ENCODE measurements at places on chromosomes 2 and 18.

DNA sequence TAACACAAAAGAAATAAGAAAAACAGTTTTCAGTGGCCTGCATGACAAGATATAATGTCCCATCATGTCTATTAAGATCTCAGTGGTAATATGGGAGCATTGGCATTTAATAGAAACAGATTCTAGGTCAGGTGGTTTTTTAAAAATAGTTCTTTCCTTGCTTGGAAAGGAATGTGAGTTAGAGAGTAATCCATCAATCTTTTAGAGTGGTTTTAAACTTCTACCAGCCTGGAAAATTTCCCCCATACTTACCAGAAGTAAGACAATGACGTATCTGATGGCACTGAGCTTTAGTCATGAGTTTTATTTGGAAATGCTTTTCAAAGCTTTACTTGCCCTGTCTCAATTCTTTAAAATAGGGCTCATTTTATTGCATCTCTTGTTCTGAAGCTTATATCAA lies 441.7 kb upstream of the SMIM21 start:
- no peak for DNase-seq

DNA sequence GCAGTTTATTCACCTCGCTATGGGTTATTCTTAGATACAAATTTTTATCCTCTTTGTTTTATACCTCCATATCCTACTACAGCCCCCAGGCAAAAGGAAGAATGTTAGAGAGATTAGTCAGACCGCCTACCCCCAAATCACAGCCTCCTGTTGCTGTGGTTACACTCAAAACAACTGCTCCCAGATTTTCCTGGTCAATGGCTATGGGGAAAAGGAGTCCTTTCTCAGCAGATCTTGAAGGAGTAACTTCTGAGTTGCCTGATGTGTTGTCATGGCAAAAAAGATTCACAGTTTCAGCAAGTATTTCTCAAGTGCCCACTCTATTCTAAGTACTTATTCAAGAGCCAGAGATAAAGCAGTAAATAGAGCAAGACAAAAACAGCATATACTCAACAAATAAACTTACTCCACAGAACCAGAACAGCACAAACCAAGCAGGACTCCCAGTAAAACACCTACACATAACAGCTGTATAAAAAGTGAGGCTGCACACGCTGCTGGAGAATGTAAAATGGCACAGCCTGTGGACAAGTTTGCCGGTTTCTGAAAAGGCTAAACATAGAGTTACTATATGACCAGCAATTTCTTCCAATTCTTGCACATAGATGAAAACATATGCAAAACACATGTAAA lies 104.8 kb downstream of the NOL10 start:
- DNase-seq = no peak

- DNase-seq = no peak
Observed at GRCh38 chr18:62842898-62843297, 127.6 kb downstream of the PHLPP1 start.

- DNase-seq = no peak
Observed at GRCh38 chr2:108591163-108591562, 56.9 kb downstream of the LIMS1 start.

DNA sequence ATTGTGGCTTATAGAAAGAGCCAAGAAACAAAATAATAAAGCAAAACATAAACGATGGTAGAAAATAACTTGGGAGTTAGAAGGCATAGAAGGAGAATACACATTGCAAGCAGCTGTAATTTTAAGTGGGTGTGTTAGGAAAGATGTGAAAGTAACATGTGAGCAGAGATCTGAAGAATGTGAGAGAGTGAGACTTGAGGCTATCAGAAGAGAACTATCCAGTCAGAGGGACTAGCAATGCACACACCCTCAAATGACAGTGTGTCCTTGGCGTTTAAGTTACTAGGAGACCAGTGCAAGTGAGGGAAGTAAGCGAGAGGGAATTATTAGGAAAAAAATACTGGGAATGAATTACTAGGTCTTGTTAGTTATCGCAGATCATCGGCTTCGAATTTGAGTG lies 304.9 kb downstream of the DSEL start:
- no peak for DNase-seq

- DNase-seq = no peak
Observed at GRCh38 chr2:133732982-133733900, 165.0 kb upstream of the NCKAP5 start.

- DNase-seq = peak; percentile 64
Observed at GRCh38 chr18:79484661-79485621, 89.2 kb downstream of the NFATC1 start.

DNA sequence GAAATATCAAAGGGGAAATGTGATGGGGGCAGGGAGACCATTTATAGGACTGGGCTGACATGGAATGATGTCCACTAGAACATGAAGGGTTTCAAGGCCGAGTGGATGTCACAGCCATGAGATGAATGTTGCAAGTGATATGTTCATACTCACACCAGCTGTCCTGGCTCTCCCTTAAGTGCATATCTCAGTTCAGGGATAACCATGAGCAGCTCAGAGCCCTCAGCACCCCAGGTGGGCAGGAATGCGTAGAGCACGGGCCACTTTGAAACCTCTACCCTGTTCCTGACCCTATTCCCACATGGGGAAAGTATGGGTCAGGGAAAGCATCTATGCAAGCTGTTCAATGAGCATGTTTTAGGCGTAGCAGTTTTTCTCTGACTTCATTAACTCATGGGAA lies 12.4 kb upstream of the EML4 start:
- DNase-seq = no peak

GRCh38 chr2:109253217-109253616 lies 124.2 kb downstream of the SH3RF3 start:
- no peak for DNase-seq

DNA sequence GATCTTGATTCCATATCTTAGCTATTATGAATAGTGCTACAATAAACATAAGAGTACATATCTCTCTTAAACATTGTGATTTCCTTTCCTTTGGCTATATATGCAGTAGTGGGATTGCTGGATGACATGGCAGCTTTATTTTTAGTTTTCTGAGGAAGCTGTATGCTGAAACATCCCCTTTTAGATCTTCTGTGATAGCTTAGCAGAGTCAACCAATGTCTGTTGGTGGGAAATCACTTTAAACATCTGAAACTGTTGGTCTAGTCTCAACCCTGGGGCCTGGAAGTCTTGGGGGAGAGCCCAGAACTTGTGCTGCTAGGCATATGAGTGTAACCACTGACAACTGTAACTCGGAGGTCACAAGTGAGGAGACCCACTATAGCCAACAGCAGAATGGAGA lies 378.6 kb upstream of the SLC14A2 start:
- DNase-seq = no peak

GRCh38 chr2:232528746-232529460 lies 2.9 kb downstream of the CHRND start:
- DNase-seq = no peak

GRCh38 chr2:24330161-24330560 lies 30.2 kb downstream of the ITSN2 start:
- no peak for DNase-seq

DNA sequence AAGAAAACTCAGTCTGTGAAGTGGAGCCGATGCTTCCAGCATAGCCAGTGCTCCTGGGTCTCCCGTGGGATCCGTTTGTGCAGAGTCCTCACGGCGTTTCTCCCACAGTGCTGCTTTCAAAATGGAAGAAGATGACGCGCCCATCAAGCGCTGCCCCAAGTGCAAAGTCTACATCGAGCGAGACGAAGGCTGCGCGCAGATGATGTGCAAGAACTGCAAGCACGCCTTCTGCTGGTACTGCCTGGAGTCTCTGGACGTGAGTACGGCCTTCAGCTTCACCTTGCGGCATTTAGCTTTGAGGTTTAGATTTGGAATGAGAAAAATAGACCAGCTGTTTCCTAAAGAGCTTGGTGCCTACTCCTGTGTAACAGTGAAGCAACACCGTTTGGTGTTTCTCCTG lies 107.0 kb downstream of the RNF144A start:
- DNase-seq = no peak

- DNase-seq = no peak
Observed at GRCh38 chr2:233152541-233152940, 92.4 kb downstream of the INPP5D start.

DNA sequence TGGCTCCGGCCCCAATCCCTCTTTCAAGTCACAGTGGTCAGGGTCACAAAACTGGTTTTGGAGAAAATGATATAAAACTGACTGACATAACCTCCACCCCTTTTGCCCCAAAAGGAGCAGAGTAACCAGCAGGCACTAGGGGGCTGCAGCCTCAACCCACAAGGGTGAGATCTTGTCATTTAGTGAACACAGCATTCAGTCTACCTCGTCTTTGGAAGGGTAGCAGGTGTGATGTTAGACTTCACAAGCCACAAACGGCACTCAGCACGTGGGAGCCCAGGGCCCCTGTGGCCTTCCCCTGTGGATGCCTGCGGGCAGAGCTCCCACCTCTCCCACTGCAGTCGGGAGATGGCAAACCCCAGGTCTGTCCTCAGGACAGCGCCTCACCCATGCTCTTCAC lies 372.1 kb upstream of the MYT1L start:
- DNase-seq = no peak

DNA sequence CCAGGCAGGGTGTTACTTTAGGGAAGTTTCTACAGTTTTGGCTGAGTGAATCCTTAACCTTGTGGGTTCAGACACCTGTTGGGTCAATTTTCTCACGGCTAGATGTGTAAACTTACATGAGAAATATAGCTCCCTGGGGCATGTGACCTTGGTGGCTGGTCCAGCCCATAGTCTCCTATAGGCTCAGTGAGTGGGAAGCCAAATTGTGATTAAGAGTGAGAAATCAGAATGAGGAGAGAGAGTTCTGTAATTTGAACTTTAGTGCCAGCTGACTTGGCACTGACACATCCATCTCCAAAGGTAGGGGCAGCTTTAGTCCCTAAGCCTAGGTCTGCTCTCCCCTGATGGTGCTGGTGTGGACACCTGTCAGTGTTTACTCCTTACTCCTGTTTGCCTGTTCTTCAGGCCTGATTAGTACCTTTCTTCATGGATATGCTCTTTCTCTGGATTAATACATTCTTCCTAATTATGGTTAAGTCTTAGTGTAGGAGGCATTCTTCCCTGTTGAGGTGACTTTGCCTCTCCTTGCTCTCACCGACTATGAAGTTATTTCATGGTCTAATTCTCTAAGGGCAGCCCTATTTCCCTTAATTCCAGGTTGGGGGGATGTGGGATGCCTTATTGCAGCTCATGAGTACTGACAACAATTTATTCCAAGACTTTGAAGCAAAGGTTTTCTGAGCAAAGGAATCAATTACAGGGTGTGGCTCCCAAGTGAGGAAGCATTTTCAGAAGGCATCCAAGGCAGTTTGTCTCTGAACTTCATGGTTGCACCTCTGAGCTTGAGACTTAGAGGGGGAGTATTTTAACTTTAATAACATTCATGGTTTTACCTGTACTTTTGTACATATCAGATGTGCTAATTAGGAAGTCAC lies 177.3 kb downstream of the DYSF start:
- DNase-seq = no peak

DNA sequence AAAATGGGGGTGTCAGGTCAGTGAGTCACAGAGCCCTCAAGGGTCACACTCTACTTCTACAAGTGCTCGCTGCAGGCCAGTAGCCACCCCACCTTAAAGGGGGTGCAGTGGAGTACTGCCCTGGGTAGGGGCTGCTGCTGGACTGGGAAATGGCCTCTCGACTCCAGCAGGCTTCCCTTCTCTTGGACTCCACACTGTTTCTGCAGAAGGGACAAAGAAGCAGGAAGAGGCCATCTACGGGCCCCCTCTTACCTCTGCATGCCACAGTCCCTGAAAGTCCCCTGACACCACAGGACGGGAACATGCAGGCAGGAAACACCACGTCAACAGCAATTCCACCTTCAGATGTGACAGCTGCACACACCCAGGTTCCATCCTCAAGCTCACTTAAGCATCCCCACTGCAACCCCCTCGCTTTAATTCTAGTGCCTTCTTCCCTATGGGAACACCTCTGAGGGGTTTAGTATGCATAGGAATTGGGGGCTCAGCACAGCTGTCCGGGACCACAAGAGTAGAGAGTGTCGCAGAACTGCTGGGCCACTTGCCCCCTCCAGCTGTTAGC lies 22.3 kb downstream of the SNED1 start:
- no peak for DNase-seq

- DNase-seq = no peak
Observed at GRCh38 chr2:151180123-151180522, 81.5 kb downstream of the RBM43 start.

- DNase-seq = no peak
Observed at GRCh38 chr2:61109291-61109690, 43.6 kb downstream of the SANBR start.

GRCh38 chr2:236866542-236867340 lies 218.9 kb upstream of the COPS8 start:
- DNase-seq = no peak

GRCh38 chr2:81645745-81646301 lies 1341.3 kb upstream of the LRRTM1 start:
- DNase-seq = no peak

GRCh38 chr18:35174093-35174731 lies 66.6 kb upstream of the ZNF397 start:
- DNase-seq = peak; percentile 60

DNA sequence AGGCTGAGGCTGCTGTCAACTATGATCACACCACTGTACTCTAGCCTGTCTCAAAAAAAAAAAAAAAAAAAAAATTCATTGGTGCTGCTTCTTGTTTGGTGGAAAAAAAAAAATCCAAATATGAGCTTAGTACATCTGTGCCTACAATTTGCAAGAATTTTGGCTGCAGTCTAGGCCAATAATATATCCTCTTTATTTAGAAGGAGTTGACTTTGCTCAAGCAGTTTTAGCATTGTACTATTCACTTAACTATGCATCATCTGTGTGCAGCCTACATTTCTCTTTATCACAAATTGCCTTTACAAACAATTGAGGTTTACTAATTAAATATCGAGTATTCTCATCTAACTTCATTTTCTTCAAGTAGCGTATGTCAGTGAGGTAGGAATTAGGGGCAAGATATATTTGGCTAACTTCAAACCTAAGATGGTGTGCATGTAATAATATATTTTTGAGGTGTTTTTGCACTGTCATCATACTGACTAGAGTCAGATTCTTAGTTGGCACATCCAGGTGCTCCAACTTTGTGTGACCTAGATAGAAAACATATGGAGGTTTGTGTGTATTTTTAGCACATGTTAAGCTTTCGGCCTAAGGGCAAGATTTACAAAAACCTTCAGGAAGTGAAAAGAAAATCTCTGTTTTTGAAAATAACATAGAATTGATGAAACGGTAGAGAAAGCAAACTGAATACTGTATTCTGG lies 51.8 kb downstream of the PMS1 start:
- peak; percentile 2 for DNase-seq

- no peak for DNase-seq
Observed at GRCh38 chr2:9287400-9288045, 80.9 kb downstream of the ASAP2 start.

- DNase-seq = no peak
Observed at GRCh38 chr2:8015848-8016600, 665.8 kb upstream of the ID2 start.

GRCh38 chr2:188089901-188090300 lies 201.8 kb upstream of the GULP1 start:
- no peak for DNase-seq

DNA sequence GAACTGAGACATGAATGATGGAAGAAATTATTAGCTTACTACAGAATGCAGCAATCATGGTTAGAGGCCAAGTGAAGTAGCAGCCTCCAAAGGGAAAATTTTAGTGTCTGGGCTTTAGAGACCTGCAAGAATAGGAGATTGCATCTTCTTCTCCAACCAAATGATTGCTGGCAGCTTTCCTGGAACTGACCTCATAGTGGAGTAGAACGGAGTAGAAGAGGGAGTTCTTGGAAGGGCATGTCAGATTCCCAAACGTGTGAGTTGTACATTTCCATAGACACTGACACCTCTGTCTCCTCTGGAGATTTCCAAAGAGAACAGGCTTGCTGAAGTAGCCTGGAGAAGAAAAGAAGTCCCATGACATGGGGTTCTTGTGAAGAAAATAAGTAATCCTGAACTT lies 169.8 kb upstream of the ERBB4 start:
- no peak for DNase-seq

Data from NCI-H146 (cell line).